ENCODE measurements at places on chromosomes 3 and 15. TPM values are rescaled to one million over a fixed set of nuclear protein-coding genes. Genes with fewer than 3 reads are reported as not detected.

ACVR2B gene
- 45.5 TPM for total RNA-seq

DNA sequence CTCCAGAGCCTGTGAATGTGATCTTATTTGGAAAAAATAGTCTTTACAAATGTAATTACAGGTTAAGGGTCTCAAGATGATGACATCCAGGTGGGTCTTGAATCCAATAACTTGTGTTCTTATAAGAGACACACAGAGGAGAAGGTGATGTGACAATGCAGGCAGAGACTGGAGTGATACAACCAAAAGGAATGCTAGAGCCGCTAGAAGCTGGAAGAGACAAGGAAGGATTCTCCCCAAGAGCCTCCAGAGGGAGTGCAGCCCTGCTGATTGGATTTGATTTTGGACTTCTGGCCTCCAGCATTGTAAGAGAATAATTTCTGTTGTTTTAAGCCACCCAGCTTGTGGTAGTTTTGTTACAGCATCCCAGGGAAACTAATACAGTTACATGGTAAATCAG is 9.7 kb downstream of the MYH15 start:
- no peak for DNase-seq
- no peaks in the 10 kb centered on the region for H3K4me1 ChIP-seq
- no peak overlapping the region for H3K27ac ChIP-seq
- no peaks in the 10 kb centered on the region for H3K36me3 ChIP-seq

DNA sequence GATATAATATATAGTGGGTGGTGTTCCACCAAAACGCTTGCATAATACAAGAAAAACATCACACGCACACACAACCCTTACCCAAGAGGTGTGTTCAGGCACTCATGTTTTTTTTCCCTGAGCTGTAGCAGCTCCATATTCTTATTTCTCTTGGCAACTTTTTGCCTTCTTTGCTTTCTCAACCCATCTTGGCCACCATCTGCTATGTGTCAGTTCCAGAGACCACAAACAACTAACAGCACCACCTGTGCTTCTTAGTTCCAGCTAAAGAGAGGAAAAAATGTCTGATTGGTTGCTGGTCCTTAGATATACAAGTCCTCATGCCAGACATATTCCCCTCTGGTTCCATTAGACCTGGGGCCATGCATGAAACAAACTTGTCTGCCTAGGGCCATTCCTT is 11.9 kb downstream of the ACTC1 start:
- no peak for DNase-seq
- H3K27ac ChIP-seq: no peak overlapping the region
- H3K36me3 ChIP-seq: peaks cover 2% of the 10 kb centered on the region

- H3K4me3 ChIP-seq: no peak overlapping the region
- peaks cover 39% of the 10 kb centered on the region for H3K4me1 ChIP-seq
- peak overlapping the region; percentile 51 for H3K27ac ChIP-seq
- H3K27me3 ChIP-seq: no peaks in the 10 kb centered on the region
Observed at GRCh38 chr3:174957551-174958001, 98.4 kb downstream of the NAALADL2 start.

DNA sequence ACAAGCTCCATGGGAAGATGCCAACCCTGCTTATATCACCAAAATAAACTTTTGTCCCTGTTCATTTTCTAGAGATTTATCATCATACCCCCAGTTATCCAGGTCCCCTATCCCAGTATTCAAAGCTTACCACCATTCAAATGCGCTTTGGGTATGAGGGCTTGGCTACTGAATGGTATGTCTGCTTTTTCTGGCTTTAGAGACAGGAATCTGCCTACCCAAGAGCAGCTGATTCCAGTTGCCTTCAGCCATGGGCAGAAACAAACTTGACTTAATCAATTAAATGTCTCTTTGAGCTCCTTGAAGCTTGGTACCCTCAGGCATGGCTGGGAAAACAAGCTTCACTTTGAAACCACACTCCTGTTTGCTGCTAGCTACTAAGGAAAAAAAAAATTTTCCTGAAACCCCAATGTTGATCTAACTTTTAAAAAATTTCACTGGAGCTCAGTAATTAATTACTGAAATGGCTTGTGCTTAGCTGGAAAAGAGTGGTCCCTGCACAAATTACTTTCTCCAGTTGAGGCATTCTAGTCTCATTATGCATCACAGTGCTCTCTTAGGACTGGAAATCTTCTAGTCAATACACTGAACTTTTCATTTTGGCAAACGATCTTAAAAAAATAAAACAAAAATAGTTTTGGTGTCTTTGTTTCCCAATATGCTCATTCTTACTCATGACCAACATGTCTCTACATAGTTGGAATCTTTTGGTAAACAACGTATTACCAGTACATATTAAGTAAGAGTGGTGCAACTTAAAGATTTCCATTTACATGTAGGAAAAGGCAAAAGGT is 242.8 kb downstream of the DTWD1 start:
- no peaks in the 10 kb centered on the region for H3K27me3 ChIP-seq
- H3K4me3 ChIP-seq: no peak overlapping the region
- H3K27ac ChIP-seq: peak overlapping the region; percentile 78
- H3K4me1 ChIP-seq: peaks cover 50% of the 10 kb centered on the region
- peaks cover 3% of the 10 kb centered on the region for H3K36me3 ChIP-seq

DNA sequence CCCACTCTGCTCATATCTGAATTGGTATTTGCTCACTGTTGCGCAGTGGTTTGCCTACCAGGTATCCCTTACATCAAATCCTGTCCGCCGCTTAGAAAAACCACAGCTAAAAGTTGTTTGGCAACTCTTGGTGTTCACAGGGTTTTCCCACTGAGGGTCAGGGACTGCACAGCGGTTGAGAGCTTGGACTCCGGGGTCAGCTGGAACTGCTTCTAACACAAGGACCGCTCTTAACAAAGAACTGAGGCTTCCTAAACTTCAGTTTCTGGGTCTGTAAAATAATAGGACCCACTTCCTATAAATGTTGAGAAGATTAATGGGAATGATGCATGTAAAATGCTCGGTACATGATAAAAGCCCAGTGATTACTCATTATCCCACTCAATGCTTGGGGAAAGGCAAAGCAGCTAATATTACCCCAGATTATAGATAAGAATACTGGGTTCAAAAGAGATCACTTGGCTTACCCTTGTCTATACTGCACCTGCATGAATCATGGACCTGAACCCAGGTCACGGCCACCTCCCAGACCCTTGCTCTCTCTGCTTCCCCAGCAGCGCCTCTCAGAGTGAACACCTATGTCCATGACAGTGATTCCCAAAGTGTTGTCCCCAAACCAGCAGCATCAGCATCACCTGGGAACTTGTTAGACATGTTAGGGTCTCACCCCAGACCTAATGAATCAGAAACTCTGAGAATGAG is 36.1 kb downstream of the LIPC start:
- no peaks in the 10 kb centered on the region for H3K36me3 ChIP-seq
- H3K4me1 ChIP-seq: peaks cover 26% of the 10 kb centered on the region
- H3K27me3 ChIP-seq: no peaks in the 10 kb centered on the region
- no peak overlapping the region for H3K4me3 ChIP-seq
- no peak for DNase-seq

DNA sequence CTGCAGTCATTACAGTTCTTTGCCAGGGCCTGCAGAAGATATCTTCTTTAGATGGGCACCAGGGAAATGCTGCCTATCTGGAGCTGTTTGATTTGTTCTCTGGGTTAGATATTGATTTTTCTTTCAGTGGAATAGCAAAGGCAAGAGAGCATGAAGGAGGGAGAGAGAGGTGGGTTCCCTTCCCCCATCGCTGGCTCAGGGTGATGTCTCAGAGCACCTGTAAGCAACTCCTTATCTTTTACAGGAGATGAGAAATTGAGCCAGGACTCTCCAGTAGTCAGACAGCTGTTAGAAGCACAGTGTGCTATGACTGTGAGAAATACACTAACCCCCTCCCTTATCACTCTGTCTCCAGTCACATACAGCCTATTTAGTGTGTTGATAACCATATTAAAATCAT is 89.3 kb upstream of the SLC24A5 start:
- H3K4me3 ChIP-seq: no peak overlapping the region
- peaks cover 9% of the 10 kb centered on the region for H3K4me1 ChIP-seq
- H3K27ac ChIP-seq: no peak overlapping the region

DNA sequence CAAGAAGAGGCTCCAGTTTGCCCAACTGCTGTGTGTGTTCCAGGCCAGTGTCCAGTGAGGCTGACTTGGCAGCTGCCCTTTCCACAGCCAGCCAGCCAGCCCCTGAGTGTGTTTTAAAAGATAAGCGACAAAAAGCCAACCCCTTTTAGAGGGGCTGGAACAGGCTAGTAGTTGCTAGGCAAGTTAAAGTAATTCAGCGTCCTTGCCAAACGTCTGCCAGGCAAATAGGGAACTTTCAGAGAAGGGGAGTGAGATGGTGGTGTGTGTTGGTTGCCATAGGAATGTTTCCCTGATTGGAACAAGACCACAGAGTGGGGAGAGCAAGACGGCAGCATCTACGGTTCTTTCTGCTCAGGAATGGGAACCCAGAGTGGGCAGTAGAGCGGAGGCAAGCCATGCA is 86.3 kb downstream of the TMEM108 start:
- no peaks in the 10 kb centered on the region for H3K36me3 ChIP-seq
- no peak overlapping the region for H3K27ac ChIP-seq
- H3K4me1 ChIP-seq: peaks cover 8% of the 10 kb centered on the region
- H3K27me3 ChIP-seq: no peaks in the 10 kb centered on the region
- DNase-seq: no peak

- no peaks in the 10 kb centered on the region for H3K36me3 ChIP-seq
- no peak for DNase-seq
- no peaks in the 10 kb centered on the region for H3K27me3 ChIP-seq
- H3K4me1 ChIP-seq: no peaks in the 10 kb centered on the region
Observed at GRCh38 chr3:107833722-107834416, 257.0 kb downstream of the CD47 start.

GPR156 gene
- total RNA-seq: 11.8 TPM

- H3K36me3 ChIP-seq: no peaks in the 10 kb centered on the region
- DNase-seq: no peak
- H3K27me3 ChIP-seq: peaks cover 58% of the 10 kb centered on the region
- peaks cover 28% of the 10 kb centered on the region for H3K4me1 ChIP-seq
- no peak overlapping the region for H3K4me3 ChIP-seq
Observed at GRCh38 chr3:55691141-55691540, 204.0 kb upstream of the WNT5A start.

- no peak overlapping the region for H3K27ac ChIP-seq
- H3K36me3 ChIP-seq: no peaks in the 10 kb centered on the region
- peaks cover 7% of the 10 kb centered on the region for H3K4me1 ChIP-seq
- peaks cover 30% of the 10 kb centered on the region for H3K27me3 ChIP-seq
- no peak overlapping the region for H3K4me3 ChIP-seq
Observed at GRCh38 chr3:46484911-46485778, 12.6 kb upstream of the RTP3 start.

CAPN7 gene
- total RNA-seq: 41.7 TPM

TIMP4 gene
- 0.16 TPM for total RNA-seq

- H3K36me3 ChIP-seq: no peaks in the 10 kb centered on the region
- H3K4me3 ChIP-seq: no peak overlapping the region
- peak overlapping the region; percentile 31 for H3K27ac ChIP-seq
- no peak for DNase-seq
- no peaks in the 10 kb centered on the region for H3K27me3 ChIP-seq
Observed at GRCh38 chr3:114022145-114022802, 34.1 kb downstream of the CCDC191 start.

ZNF80 gene
- not detected for total RNA-seq

ECE2 gene
- not detected for total RNA-seq

CHRNA3 gene
- 2.4 TPM for total RNA-seq

- no peaks in the 10 kb centered on the region for H3K27me3 ChIP-seq
- peaks cover 9% of the 10 kb centered on the region for H3K36me3 ChIP-seq
Observed at GRCh38 chr3:12807066-12807465, 10.6 kb downstream of the CAND2 start.
